ENCODE measurements at places on chromosomes 16 and 17. TPM values are rescaled to one million over a fixed set of nuclear protein-coding genes. Genes with fewer than 3 reads are reported as not detected.

GRCh38 chr17:54177606-54178308 lies 355.0 kb downstream of the KIF2B start:
- no peaks in the 10 kb centered on the region for H3K4me1 ChIP-seq
- no peaks in the 10 kb centered on the region for H3K36me3 ChIP-seq
- H3K27ac ChIP-seq, result no peak overlapping the region
- no peak for DNase-seq
- no peak overlapping the region for H3K4me3 ChIP-seq

The FOXJ1 gene
- not detected for total RNA-seq

- H3K27ac ChIP-seq, result no peak overlapping the region
- no peaks in the 10 kb centered on the region for H3K4me1 ChIP-seq
- no peaks in the 10 kb centered on the region for H3K36me3 ChIP-seq
- H3K4me3 ChIP-seq, result no peak overlapping the region
- no peaks in the 10 kb centered on the region for H3K27me3 ChIP-seq
- no peak for DNase-seq
These were observed 8.0 kb downstream of the ENDOV start for GRCh38 chr17:80422981-80423380.

The TBC1D3K gene
- not detected for total RNA-seq

DNA sequence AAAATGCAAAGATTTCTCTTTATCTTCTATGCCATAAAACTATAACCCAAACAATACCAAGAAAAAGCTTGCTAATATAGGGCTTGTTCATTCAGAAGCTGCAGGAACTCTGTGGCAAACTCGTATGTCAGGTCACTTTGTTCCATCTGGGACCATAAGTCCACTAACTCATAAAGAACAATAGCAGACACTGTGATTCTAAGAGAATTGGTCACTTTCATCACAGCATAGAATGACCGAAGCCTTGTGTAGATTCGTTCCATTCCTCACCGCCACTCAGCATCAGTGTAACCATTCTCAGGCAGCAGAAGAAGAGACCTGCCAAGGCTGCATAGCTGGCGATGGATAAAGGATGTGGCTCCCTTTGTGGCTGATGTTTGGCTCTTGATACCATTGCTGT lies 30.3 kb upstream of the VAT1L start:
- H3K4me3 ChIP-seq, result no peak overlapping the region
- no peak for DNase-seq
- H3K4me1 ChIP-seq, result peaks cover 2% of the 10 kb centered on the region
- no peak overlapping the region for H3K27ac ChIP-seq
- H3K27me3 ChIP-seq, result no peaks in the 10 kb centered on the region

The CNGB1 gene
- total RNA-seq, result not detected

- no peak for DNase-seq
- H3K27me3 ChIP-seq, result no peaks in the 10 kb centered on the region
- no peaks in the 10 kb centered on the region for H3K4me1 ChIP-seq
- H3K36me3 ChIP-seq, result peaks cover 55% of the 10 kb centered on the region
These were observed 50.8 kb upstream of the ENDOV start for GRCh38 chr17:80364091-80364691.

- peaks cover 6% of the 10 kb centered on the region for H3K36me3 ChIP-seq
- H3K27ac ChIP-seq, result no peak overlapping the region
- peaks cover 55% of the 10 kb centered on the region for H3K4me1 ChIP-seq
- no peak overlapping the region for H3K4me3 ChIP-seq
- H3K27me3 ChIP-seq, result no peaks in the 10 kb centered on the region
- DNase-seq, result no peak
These were observed 164.8 kb downstream of the CMIP start for GRCh38 chr16:81609323-81609892.

GRCh38 chr17:61261001-61261637 lies 138.5 kb upstream of the TBX2 start:
- DNase-seq, result no peak
- H3K4me3 ChIP-seq, result no peak overlapping the region
- peaks cover 12% of the 10 kb centered on the region for H3K27me3 ChIP-seq
- H3K36me3 ChIP-seq, result no peaks in the 10 kb centered on the region
- H3K4me1 ChIP-seq, result no peaks in the 10 kb centered on the region
